ENCODE measurements at places on chromosomes 11 and 22.

GRCh38 chr22:32232191-32232830 is 22.8 kb downstream of the SLC5A4 start:
- DNase-seq: no peak

DNA sequence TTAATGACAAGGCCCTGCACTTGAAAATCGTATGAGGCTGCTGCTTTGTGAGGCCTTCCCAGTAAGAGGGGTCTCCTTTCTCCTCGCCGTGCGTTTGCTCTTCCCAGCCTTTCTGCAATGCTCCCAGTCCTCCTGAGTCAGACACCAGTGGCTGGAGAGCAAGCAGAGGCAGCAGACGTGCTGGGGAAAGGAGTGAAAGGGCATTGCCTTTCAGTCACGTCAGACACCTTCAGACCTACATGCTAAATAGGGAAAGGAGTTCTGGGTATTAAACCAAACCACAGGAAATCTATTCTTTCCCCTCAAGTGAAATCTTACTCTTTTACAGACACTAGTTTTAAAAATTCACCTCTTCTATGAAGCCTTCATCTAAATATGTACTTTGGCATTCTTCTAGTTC is 274.8 kb downstream of the NTM start:
- no peak for DNase-seq

- peak; percentile 94 for DNase-seq
Observed at GRCh38 chr11:125141686-125142535, 22.6 kb upstream of the PKNOX2 start.

GRCh38 chr11:95585069-95585751 is 204.4 kb downstream of the FAM76B start:
- no peak for DNase-seq

GRCh38 chr11:22349491-22349890 is 11.3 kb downstream of the SLC17A6 start:
- no peak for DNase-seq
